ENCODE measurements at places on chromosomes 3 and 15.

DNA sequence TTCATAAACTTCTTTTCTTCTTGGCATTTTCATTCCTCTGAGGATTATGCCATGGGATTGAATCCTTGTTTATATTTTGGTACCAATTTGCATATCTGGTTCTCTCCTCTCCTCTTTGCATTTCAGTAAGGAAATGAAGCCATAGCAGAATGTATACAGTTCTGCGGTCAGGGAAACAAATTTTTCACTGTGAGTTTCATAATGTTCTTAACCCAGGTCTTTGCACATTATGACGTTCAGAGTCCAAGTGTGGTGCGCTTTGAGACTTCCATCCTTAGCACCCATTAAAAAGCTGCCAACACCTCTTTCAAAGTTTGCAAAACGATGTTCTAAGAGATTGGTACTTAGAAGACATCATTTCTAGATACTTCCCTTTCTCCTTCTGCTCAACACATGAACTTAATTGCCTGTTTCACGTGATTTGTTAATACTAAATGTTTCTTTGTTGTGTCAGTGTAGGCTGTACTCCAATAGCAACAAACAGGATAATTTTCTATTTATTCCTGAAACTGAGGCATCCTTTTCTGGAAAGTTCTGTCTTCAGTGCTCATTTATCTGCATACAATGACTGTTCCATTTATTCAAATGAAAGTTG is 953.1 kb upstream of the NR2F2 start:
- DNase-seq: no peak

- DNase-seq: no peak
Observed at GRCh38 chr3:32285891-32286290, 47.4 kb downstream of the CMTM8 start.

- DNase-seq: no peak
Observed at GRCh38 chr15:25931851-25932250, 68.7 kb upstream of the ATP10A start.

DNA sequence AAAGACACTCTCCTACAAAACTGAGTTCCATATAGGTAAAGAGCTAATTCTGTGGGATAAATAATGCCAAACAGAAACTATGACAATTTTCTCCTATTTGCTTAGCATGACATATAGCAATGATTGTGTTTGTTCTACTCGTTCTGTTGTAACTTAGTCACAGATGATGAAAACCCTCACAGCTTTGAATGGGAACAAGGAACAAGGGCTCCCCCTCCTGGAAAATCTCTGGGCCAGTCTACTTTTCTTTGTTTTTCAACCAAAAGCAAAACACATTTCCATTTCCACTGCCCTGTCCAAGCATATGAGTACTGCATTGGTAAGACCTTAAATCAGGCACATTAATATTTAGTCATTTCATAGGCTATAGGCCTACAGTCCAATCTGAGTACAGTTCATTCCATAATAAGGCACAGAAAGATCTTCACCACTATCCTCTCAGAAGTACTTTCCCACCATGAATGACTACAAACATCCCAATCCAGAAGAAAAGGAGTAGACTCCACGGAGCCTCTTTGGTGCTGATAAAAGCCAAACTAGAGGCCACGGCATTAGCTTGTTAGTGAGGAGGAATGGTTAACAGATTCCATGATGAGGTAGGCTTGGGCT is 67.1 kb downstream of the ATP8B4 start:
- DNase-seq: peak; percentile 68

- DNase-seq: no peak
Observed at GRCh38 chr3:34367521-34367920, 569.1 kb downstream of the PDCD6IP start.

GRCh38 chr15:94414916-94415315 is 183.6 kb downstream of the MCTP2 start:
- no peak for DNase-seq

Measured in astrocyte (in vitro differentiated cells and primary cell).